T-helper 22 cell (primary cell): ENCODE measurements at places on chromosomes 7 and 10.

DNA sequence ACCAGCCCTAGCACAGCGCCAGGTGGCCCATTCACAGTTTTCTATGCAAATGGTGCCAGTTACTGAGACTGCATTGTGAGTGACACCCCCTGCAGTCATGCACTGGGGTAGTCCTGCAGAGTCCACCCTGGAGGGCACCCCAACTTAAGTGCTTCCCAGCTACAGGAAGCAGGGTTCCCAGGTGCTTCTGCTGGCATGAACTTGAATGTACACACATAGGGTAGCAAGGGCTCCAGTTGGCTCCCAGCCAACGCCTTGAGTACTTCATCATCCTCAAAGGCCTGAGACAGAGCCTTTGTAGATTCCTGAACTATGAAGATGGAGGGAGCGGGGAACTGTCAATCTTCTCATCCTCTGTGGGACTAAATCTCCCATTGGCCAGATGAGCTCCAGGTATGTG, 11.5 kb upstream of the NPFFR1 start:
- no peak for DNase-seq

DNA sequence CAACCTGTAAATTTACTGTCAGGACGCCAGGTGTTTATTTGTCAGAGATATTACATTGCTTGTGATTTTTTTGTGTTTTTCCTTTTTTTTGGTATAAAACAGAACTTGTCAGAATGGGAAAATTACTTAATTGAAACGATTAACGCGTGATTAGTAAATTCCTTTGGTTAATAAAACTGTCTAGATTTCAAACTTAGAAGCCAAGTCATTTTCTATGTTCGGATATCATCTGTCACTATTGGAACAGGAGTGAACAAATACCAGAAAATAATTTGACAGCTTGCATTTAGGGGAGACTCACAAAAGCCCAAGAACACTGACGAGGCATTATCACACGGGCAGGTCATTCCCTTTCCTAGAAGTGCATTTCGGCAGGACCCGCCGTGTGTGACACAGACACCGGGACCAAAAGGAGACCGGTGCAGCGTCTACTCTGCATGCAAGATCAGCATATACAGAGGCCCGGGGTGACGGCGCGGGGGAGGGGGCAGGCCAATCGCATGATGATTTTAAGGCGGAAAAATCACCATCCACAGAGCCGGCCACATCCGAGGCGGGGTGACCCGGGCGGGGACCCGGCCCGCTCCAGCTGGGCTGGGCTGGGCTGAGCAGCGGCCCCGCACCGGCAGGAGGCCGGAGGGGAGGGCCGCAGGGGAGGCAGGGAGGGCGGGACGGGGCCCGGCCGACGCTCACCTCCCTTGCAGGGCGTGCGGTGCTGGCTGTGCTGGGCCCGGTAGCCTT, 841 bp downstream of the GLUD1 start:
- peak; percentile 54 for DNase-seq

- DNase-seq = no peak
Measured at GRCh38 chr10:15120523-15120922, 23.4 kb downstream of the RPP38 start.

DNA sequence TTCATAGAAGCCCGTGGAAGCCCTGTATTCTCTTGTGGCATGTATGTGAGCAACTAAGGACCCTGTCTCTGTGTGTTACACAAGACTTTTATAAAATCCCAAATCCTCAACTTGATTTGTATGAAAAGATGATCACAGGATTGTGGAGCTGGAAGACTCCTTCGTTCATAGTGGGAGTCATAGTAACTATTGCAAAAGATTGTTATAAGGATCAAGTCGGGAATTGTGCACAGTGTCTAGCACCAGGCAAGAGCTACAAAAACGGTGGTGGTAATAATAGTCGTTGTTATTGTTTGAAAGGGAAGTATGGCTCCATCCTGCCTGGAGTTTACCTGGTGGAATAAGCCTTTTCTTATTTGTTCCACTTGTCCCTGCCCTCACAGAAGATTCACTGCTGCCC, 42.8 kb upstream of the MTURN start:
- DNase-seq = no peak

- DNase-seq = no peak
Measured at GRCh38 chr10:122949296-122949695, 4.7 kb downstream of the C10orf88 start.

- DNase-seq = no peak
Measured at GRCh38 chr10:133104068-133104962, 16.6 kb downstream of the ADGRA1 start.

GRCh38 chr10:103554488-103555324, 61.2 kb downstream of the NEURL1 start:
- DNase-seq = no peak

GRCh38 chr7:15802425-15802824, 115.9 kb upstream of the MEOX2 start:
- no peak for DNase-seq

- DNase-seq = no peak
Measured at GRCh38 chr7:94264756-94265155, 129.9 kb upstream of the COL1A2 start.

DNA sequence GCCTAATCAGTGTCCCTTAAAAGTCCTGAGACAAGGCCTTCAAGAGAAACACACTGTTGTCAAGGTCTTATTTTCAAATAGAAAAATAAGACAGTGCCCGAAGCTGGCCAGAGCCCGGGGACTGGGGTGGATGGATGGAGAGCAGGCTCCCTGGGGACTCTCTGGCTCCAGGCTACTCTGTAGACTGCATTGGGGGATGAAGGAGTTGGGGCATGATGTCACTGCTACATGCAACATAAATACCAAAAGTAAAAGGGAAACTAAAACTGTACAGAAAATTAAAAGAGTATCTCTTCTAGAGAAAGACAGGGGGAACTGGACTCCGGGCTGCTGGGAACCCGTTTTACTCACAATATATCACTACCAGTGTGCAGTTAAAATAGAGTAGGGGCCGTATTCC, 629.8 kb downstream of the KCNMA1 start:
- no peak for DNase-seq

DNA sequence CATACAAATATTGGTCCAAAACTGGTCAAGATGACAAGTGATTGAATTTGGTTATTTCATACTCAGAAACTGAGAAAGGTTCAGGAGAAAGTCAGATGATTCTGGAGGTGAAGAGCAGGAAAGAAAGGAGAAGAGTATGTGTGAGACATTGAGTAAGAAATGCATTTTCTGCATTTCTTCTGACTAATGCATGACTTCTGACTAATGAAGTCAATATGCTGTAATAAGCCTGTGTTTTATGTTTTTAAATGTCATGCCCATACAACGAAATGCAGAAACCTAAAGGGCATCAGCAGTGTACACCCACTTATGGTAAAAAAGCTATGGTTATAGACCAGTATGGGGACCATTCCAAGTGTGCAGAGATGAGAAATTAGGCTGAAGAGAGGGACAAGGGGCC, 1227.8 kb upstream of the SORCS1 start:
- no peak for DNase-seq

DNA sequence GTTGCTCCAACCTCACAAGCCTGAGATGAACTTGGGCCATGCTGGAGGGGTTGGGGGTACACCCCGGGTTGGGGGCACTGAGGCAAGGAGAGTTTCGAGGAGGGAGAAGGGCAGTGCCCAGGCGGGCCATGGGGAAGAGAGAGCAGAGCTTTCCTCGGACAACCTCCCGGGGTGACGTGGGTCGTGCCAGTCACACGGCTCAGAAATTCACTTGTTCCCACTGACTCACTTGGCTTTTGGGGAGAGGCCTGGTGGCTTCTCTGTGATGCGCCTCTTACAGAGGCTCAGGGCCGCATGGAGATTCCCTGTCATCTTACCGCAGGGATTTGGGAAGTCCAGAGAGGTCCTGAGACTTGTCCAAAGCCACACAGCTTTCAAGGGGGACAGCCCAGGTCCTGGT, 2.9 kb downstream of the LAT2 start:
- no peak for DNase-seq

- no peak for DNase-seq
Measured at GRCh38 chr10:5752301-5752871, 60.8 kb downstream of the GDI2 start.

- DNase-seq = no peak
Measured at GRCh38 chr7:38502289-38502688, 128.9 kb downstream of the AMPH start.
